Brain pericyte (primary cell): ENCODE measurements at places on chromosomes 7 and 10.

- no peak for DNase-seq
Measured at GRCh38 chr7:133705596-133705995, 421.5 kb upstream of the LRGUK start.

DNA sequence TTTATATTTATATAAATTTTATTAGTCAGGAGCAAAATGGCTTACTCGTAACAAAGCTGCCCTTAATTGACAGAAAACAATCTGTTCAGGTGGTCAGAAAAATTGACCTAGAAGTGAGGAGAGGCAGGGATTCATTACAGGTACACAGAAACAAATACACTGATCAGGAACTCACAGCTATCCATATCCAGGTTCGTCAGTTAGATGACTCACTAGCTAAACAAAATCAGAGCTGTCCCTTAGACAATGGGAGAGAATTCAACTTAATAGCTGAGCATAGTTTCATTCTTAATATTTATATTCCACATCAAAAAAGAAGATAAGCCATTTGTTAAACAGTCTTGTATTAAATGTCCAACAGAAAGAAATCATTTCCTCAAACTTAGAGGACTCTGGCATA, 41.7 kb downstream of the HYCC1 start:
- DNase-seq = no peak

- DNase-seq = peak; percentile 44
Measured at GRCh38 chr7:73894733-73895551, 34.0 kb downstream of the TMEM270 start.

DNA sequence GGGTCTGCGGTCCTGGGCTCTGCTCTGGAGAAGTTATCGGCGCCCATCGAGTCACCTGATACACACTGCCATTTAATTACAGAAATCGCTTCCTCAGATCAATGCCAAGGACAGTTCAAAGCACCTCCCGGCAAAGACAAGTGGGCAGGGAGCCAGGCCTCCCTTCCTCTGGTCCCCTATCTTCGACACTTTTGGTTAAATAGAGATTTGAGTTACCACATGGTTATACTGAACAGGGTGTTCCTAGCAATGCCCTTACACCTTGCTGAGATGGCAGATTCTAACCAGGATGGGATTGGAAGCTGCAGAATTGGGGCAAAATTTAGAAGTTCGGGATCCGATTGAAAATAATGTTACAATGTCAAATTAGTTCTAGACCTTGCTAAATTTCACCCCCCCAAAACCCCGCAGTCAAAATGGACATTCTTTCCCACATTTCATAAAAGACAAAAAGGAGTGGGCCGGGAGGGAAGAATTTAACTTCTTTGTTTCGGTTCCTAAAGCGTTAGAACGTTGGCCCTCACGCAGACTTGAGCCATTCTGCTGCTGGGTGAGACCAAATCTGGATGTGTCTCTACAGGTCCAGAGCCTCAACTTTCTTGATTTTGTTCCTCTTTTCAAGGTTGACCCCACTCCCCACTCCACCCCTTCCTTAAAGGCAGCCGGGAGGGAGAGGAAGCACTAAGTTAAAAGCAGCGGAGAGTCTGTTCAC, 2.2 kb upstream of the DLX5 start:
- no peak for DNase-seq

GRCh38 chr7:148921806-148922205, 37.7 kb upstream of the EZH2 start:
- no peak for DNase-seq
